ENCODE measurements at places on chromosomes 2 and 18. TPM values are rescaled to one million over a fixed set of nuclear protein-coding genes. Genes with fewer than 3 reads are reported as not detected.

DNA sequence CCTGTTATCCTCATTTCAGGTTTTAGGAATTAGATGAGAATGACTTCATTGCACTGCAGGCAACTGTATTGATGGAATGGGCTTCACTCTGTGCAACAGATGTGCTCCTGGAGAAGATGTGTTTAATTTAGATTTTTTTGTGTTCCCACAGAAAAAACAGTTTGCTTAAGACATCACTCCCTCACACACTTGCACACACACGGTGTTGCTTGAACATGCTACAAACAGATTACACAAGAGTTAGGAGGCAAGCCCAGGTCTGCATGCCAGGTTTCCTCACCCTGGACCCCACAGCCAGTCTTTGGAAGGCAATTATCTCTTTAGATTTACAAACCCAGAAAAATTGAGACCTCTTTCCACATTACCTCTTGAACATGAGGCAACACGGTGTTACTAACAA is 93.7 kb upstream of the KLHL29 start:
- DNase-seq = no peak

- no peak for DNase-seq
Measured at GRCh38 chr2:72822794-72823193, 3.0 kb downstream of the EXOC6B start.

DNA sequence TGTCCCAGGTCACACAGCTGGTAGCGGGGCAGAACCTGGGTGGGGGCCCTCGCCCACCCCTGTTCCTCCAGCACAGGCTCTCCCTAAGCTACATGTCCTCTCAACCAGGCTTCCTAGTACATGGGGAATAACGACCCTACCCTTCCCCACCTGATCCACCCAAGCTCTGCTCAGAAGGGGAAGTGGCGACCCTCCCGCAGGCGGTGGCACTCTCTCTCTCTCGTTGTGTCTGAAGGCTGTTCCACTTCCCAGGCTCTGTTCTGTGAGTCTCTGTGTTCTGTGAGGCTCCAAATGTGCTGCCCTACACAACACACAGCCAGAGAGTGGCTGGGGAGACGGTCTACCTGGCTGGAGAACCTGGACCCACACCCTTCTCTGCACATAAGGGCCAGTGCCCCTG is 135.8 kb downstream of the COPS8 start:
- no peak for DNase-seq

Gene POTEC
- total RNA-seq = not detected

Gene FEV
- total RNA-seq = not detected

Gene INPP5D
- total RNA-seq = not detected

Gene DOK1
- total RNA-seq = 21.9 TPM

Gene C2orf92
- not detected for total RNA-seq

Data from MG63 (cell line).